ENCODE measurements at places on chromosomes 7 and 10.

DNA sequence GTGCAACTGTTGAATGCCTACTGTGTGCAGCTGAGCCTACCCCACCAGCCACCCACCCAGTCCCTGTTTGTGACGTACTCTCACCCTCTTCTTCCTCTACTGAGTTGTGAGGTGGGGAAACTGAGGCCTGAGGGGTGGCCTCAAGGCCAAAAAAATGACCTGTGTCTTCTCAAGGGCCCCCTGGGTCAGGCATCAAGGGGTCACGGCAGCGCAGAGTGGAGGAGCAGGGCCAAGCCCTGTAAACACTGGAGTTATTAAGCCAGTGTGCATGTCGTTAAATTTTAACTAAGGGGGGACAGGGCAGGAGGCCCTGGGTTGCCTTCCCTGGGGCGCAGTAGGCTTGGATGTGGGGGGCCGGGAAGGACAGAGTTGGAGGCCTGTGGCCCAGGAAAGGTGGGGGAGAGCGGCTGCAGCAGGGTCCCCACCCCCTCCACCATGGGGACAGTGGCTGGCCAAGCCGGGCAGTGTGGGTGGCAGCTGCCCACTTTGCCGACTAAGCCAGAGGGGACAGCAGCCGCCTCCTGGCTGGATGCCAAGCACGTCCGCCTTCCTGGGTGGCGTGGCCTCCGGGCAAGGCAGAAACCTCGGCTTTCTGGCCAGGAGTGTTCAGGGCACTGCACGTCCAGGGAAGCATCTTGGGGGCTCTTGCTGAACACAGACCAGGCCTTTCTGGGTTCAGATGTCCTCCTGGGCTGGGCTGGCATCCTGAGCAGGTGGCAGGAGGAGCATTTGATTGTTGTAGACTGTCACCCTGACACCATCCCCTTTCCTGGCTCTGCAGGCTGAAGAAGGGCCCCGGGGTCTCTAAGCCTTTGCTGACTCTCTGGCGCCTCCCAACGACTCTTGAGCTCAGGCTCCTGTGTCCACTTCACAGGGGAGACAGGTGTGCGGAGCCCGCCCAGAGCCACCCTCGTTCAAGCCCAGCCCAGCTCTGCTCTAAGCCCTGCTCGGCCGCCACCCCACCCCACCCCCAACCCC is 1.9 kb downstream of the SLC29A4 start:
- DNase-seq, result no peak

- DNase-seq, result no peak
Observed at GRCh38 chr7:137715121-137715520, 131.7 kb downstream of the DGKI start.

GRCh38 chr10:112383325-112383724 is 9.4 kb downstream of the ACSL5 start:
- DNase-seq, result no peak

DNA sequence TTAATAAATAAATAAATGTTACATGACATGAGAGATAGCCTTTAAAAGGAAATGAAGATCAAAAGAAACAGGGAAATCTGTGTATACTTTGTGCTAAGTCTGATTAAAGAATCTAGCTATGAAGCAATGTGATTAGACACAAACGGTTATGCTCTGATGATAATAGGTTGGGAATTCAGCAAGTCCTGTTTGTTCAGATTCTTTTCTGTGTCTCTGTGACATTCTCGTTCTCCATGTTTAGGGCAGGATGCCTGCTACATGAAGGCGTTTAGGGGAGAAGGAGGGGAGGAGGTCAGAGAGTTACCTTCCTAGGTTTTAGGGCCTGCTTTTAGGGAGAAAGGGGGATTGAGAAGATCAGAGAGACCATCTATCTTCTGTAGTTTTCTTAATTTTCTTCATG is 555.3 kb downstream of the DNAJB9 start:
- DNase-seq, result no peak

- DNase-seq, result no peak
Observed at GRCh38 chr7:79664884-79665676, 211.6 kb upstream of the MAGI2 start.

DNA sequence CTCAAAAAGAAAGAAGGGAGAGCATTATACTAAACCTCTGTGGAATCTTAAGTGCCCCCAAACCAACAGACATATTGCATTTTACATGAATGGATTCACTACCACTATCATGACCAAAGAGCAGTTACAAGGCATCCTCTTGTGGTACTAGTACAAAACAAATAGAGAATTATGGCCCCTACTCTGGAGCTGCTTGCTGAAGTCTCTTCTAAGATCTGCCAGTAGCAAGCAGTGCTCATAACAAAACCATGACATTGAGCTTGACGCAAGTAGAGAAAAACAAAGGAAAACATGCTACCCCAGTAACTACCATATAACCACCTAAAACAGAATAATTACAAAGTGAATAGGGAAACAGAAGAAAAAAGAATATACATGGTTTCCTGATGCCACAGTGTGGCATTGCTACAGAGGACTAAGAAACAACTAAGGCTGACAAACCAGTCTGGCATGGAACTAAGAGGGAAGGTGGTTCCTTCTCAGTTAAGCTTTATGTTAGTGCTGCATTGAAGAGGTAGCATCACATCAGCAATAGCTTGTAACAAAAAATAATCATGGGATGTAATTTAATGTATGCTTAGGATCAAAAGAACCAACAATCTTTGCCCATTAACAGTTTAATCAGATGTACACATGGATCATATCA is 150.2 kb upstream of the AGR3 start:
- no peak for DNase-seq

DNA sequence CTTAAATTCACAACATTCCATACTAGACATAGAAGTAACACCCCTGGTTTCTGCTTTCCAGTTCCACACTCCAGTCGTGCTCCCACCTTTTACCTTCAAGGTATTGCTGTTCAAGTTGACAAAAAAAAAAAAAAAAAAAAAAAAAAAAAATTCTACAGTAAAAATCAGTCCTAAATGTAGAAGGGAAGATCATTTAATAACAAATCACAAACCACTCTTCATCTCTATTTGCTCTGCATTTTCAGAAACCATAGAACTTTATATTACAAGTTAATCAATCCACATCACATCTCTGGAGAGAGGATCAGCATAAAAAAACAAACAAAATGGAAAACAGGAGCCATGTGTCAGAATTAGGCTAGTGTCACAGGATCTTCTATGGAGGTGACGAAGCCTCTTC is 206.3 kb upstream of the KLF14 start:
- no peak for DNase-seq

GRCh38 chr10:62159351-62159750 is 109.3 kb downstream of the RTKN2 start:
- no peak for DNase-seq

DNA sequence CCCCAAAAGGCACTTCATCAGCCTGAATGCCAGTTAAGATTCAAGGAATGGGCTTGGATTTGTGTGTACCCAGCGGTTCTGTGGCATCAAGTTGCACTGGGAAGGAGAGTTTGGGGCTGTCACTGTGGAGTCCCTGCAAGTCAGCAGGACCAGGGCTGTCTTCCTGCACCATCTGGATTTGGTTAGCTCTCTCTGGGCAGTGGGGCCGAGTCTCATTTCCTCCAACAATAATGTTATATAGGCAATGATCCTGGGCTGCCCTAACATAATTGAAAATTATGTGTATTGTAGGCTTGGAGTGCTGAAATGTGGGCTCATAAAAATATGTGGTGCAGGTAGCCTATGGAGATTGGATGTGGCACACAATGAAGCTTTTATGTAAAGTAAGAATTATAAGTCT is 87.2 kb downstream of the TCF7L2 start:
- no peak for DNase-seq

- no peak for DNase-seq
Observed at GRCh38 chr7:51970961-51971665, 654.5 kb upstream of the COBL start.

DNA sequence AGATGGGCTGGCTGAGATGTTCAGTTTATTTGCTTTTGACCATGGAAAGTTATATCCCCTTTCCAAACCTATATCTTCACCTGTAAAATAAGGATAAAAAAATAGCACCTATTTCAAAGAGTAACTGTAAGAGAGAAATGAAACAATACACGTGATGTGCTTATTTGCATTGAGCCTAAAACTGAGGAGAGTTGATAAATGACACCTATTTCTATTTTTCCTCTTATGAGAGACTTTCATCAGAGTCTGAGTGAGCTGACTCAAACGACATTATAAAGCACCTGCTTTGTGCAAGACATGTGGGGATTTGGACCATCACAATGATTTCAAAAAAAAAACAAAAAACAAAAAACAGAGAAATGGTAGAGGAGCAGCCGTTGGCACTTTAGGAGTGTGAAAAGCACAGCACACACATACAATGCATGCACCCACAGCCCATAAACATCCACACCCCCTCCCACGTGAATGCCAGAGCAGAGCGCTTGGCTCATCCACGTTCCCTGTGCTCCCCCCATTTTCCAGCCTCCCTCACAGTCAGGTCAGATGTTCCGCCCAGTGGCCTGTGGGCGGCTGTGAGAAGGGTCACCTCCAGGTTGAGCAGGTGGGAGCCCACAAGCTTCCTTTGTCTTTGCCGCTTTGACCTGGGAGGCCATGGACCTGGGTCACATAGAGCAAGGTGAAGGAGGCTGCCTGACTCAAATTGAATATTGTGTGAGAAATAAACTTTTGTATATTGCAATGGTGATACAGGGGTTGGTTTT is 253.2 kb upstream of the ZNF32 start:
- no peak for DNase-seq

- no peak for DNase-seq
Observed at GRCh38 chr10:73433538-73433867, at the start of gene MSS51. Gene MSS51, minus strand, starts transcription at chr10:73433561. Its CDS starts 5,277 bp downstream, at chr10:73428284.

DNA sequence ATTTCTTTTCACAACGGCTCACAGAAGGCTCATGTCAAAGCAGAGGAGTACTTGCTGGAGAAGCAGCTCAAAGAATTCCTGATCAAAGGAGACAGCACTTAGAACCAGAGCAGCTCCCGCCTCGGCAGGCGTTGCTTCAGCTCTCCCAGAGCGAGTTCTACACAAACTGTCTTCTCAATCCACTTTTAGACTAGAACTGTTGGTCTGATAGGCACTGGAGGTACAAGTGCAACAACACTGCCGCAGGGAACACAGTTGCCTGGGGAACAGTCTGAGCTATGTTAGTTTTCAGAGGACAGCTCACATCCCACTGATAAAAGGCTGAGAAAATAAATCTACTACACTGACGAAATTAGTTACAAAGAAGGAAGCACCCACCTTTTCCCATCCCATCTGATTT is 35.4 kb downstream of the CYTH3 start:
- no peak for DNase-seq

DNA sequence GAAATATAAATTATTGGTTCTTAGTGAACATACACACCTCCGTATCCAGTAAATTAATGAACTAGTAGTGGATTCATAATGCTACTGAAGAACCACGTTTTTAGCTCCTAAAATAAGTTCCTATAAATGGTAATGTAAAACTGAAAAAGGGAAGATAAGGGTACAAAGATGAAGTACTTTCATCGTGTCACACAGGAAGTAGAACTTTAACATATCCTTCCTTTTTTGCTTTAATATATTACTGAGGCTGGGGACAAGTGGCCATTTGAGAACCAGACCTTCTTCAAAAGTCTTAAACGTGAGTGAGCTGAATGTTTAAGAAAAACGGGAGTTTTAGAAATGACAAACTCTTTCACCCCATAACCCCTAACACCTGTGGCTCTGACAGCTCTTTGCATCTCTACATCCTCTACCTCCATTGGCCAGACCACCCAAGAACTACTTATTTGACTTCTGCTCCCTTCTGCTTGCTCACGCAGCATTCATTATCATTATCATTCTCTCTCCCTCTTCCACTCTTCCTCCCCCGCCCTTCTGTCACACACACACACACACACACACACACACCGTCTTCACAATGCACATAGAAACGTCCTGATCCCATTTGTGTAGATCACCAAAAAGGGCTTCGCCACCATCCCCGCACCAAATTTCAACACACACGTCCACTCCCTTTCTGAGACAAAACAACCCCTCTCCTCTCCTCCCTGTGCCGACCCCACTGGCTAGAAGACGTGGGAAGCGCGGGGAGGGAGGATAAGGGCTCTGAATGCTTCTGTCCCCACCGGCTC is 677 bp downstream of the SKAP2 start:
- no peak for DNase-seq

DNA sequence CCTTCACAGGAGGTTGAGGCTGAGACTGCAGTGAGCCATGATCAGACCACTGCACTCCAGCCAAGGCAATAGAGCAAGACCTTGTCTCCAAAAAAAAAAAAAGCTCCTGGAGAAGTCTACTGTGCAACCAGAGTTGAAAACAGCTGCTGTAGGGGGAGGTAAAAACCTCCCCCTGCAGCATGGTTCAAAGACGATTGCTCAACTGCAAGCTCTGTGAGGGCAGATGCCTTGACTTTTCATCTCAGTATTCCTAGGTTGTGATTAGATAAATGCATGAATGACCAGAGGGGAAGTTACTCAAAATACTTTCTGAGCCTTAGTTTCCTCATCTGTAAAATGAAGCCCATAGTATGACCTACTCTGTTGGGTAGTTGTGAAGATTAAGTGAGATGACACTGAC is 25.0 kb upstream of the PPA1 start:
- no peak for DNase-seq

GRCh38 chr10:3293581-3294431 is 121.2 kb upstream of the PITRM1 start:
- no peak for DNase-seq
